A375 (cell line): ENCODE measurements at places on chromosomes 2 and 18. TPM values are rescaled to one million over a fixed set of nuclear protein-coding genes. Genes with fewer than 3 reads are reported as not detected.

The FANCL gene
- 40.4 and 43.7 TPM in 2 replicates for total RNA-seq

The ADAM23 gene
- total RNA-seq = 2.9 and 4.9 TPM in 2 replicates

The POTEI gene
- 2.8 and 3.1 TPM in 2 replicates for total RNA-seq

The C2orf80 gene
- total RNA-seq = not detected in 2 replicates

The WNT10A gene
- total RNA-seq = not detected in 2 replicates

The LHCGR gene
- total RNA-seq = not detected in 2 replicates

The GRP gene
- total RNA-seq = not detected in 2 replicates

The TSPYL6 gene
- not detected in 2 replicates for total RNA-seq

The WDFY1 gene
- 14.5 and 28.3 TPM in 2 replicates for total RNA-seq

The SERPINB3 gene
- total RNA-seq = not detected in 2 replicates

The PSMD14 gene
- total RNA-seq = 87.3 and 96.5 TPM in 2 replicates

The CHRNG gene
- not detected in 2 replicates for total RNA-seq

The IGFBP2 gene
- 146 and 169 TPM in 2 replicates for total RNA-seq

The CERKL gene
- total RNA-seq = not detected in 2 replicates

The COL4A3 gene
- total RNA-seq = not detected in 2 replicates

The HOXD9 gene
- total RNA-seq = 5.4 and 5.7 TPM in 2 replicates
